IgD-negative memory B cell (primary cell): ENCODE measurements at places on chromosomes 3 and 15. TPM values are rescaled to one million over a fixed set of nuclear protein-coding genes. Genes with fewer than 3 reads are reported as not detected.

Gene SUSD5
- not detected for polyA plus RNA-seq

Gene TRAK1
- polyA plus RNA-seq, result 24.6 TPM

Gene ADAMTS7
- 0.04 TPM for polyA plus RNA-seq

Gene NR2E3
- 0.78 TPM for polyA plus RNA-seq

Gene KLHL6
- polyA plus RNA-seq, result 31.3 TPM

Gene ITGB5
- 0.69 TPM for polyA plus RNA-seq

Gene RTP3
- polyA plus RNA-seq, result not detected

Gene MESP2
- not detected for polyA plus RNA-seq

Gene UROC1
- not detected for polyA plus RNA-seq

Gene ST8SIA2
- not detected for polyA plus RNA-seq

Gene CALML4
- 0.46 TPM for polyA plus RNA-seq

Gene CHL1
- 4.1 TPM for polyA plus RNA-seq

Gene TATDN2
- 11.6 TPM for polyA plus RNA-seq

Gene GOLGA8R
- 0.06 TPM for polyA plus RNA-seq

Gene ROPN1B
- polyA plus RNA-seq, result not detected

Gene GP9
- 4.3 TPM for polyA plus RNA-seq

Gene RNF111
- 25.3 TPM for polyA plus RNA-seq

Gene ADPRH
- polyA plus RNA-seq, result 29.2 TPM

Gene SLC12A1
- not detected for polyA plus RNA-seq

Gene GUCA1C
- not detected for polyA plus RNA-seq

Gene ERICH6
- 0.41 TPM for polyA plus RNA-seq

Gene PP2D1
- 0.64 TPM for polyA plus RNA-seq

Gene SAMD7
- polyA plus RNA-seq, result not detected

Gene ARHGAP11A
- polyA plus RNA-seq, result 2.4 TPM

Gene TMEM40
- 0.65 TPM for polyA plus RNA-seq

Gene GRM2
- not detected for polyA plus RNA-seq

Gene LRRC31
- polyA plus RNA-seq, result not detected

Gene CPN2
- polyA plus RNA-seq, result not detected

Gene SRGAP3
- polyA plus RNA-seq, result 0.24 TPM

Gene GPR156
- polyA plus RNA-seq, result not detected

Gene DNAH12
- not detected for polyA plus RNA-seq

Gene PSMD2
- 143 TPM for polyA plus RNA-seq

Gene RASGRF1
- 2.4 TPM for polyA plus RNA-seq

Gene RAF1
- polyA plus RNA-seq, result 56.0 TPM

Gene POC1A
- polyA plus RNA-seq, result 1.2 TPM

Gene CCR3
- polyA plus RNA-seq, result 0.15 TPM

Gene MLF1
- polyA plus RNA-seq, result not detected

Gene COL6A6
- polyA plus RNA-seq, result not detected

Gene FAM174B
- 1.4 TPM for polyA plus RNA-seq

Gene COL8A1
- not detected for polyA plus RNA-seq

Gene RBSN
- polyA plus RNA-seq, result 18.2 TPM
